ENCODE measurements at places on chromosomes 6 and 20.

GRCh38 chr6:122238861-122239260 is 160.6 kb upstream of the HSF2 start:
- no peak overlapping the region for H3K4me3 ChIP-seq
- H3K36me3 ChIP-seq, result no peaks in the 10 kb centered on the region
- H3K27me3 ChIP-seq, result no peaks in the 10 kb centered on the region
- no peak for DNase-seq
- H3K27ac ChIP-seq, result no peak overlapping the region

DNA sequence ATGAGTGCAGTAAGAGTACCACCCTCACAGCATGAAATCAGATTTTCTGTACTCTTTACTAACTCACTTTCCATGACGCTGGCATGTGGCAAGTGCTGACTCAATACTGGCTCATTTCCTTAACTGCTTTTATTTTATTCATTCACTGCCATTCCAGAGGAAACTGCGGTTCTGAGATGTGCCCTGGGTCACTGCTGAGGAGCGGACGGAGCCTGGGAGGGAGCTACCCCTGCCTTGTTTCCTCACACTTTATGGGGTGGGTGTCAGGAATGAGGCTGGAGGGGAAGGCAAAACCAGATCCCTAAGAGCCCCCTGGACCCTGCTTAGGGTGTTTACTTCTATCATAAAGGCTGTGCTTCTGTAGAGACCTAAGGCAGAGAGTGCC is 14.4 kb downstream of the NT5E start:
- peaks cover 32% of the 10 kb centered on the region for H3K36me3 ChIP-seq
- peaks cover 76% of the 10 kb centered on the region for H3K4me1 ChIP-seq
- H3K27me3 ChIP-seq, result no peaks in the 10 kb centered on the region

- no peak overlapping the region for H3K4me3 ChIP-seq
- no peak for DNase-seq
- H3K27me3 ChIP-seq, result no peaks in the 10 kb centered on the region
- H3K4me1 ChIP-seq, result no peaks in the 10 kb centered on the region
- no peak overlapping the region for H3K27ac ChIP-seq
- no peaks in the 10 kb centered on the region for H3K36me3 ChIP-seq
These were observed 77.0 kb downstream of the RNF144B start for GRCh38 chr6:18464176-18464575.

GRCh38 chr20:19493794-19494495 is 264.1 kb upstream of the RIN2 start:
- H3K4me3 ChIP-seq, result no peak overlapping the region
- peaks cover 13% of the 10 kb centered on the region for H3K27me3 ChIP-seq
- H3K4me1 ChIP-seq, result no peaks in the 10 kb centered on the region
- H3K36me3 ChIP-seq, result no peaks in the 10 kb centered on the region

- no peak overlapping the region for H3K27ac ChIP-seq
- no peak overlapping the region for H3K4me3 ChIP-seq
- no peaks in the 10 kb centered on the region for H3K27me3 ChIP-seq
- DNase-seq, result no peak
- H3K4me1 ChIP-seq, result peaks cover 29% of the 10 kb centered on the region
These were observed 72.2 kb downstream of the SGK1 start for GRCh38 chr6:134245706-134246105.

GRCh38 chr6:28251661-28252008 is 434 bp downstream of the ZKSCAN4 start:
- peaks cover 10% of the 10 kb centered on the region for H3K4me1 ChIP-seq
- peak overlapping the region; percentile 64 for H3K27ac ChIP-seq
- peaks cover 16% of the 10 kb centered on the region for H3K36me3 ChIP-seq
- H3K4me3 ChIP-seq, result peak overlapping the region; percentile 100

DNA sequence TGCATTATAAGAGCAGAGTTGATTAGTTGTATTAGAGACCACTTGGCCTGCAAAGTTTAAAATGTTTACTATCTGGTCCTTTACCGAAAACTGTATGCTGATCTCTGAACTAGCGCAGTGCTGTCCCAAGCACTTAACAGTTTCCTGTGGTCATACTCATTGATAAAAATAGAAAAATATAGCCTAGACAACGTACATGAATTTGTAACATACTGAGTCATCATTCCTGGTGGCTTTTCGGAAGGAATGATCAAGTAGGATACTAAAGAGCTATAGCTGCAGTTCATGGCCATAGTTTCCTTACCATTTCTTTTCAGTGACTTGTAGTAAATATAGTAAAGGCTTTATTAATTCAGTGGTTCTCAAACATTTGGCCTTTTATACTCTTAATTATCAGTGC is 18.4 kb downstream of the TTK start:
- no peaks in the 10 kb centered on the region for H3K27me3 ChIP-seq
- H3K27ac ChIP-seq, result no peak overlapping the region

DNA sequence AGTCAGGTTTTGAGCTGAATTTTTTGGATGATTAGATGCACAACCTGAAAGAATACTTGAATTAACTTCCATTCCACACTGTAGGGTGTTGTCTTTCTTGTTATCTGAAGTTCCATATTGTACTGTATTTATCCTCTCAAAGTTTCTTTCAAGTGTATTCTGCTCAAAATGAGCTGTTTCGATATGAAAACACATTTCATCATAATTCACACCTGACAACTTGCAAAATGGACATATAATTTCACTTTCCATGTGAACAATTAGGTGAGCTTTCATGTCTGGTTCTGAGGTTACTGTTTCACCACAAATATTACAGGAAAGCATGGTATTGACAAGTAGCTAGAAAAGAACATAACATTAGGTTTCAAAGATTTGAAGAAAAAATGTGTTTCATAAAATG is 1.7 kb downstream of the ZUP1 start:
- H3K4me3 ChIP-seq, result peak overlapping the region; percentile 90
- H3K27me3 ChIP-seq, result no peaks in the 10 kb centered on the region
- H3K4me1 ChIP-seq, result peaks cover 36% of the 10 kb centered on the region
- no peak for DNase-seq

DNA sequence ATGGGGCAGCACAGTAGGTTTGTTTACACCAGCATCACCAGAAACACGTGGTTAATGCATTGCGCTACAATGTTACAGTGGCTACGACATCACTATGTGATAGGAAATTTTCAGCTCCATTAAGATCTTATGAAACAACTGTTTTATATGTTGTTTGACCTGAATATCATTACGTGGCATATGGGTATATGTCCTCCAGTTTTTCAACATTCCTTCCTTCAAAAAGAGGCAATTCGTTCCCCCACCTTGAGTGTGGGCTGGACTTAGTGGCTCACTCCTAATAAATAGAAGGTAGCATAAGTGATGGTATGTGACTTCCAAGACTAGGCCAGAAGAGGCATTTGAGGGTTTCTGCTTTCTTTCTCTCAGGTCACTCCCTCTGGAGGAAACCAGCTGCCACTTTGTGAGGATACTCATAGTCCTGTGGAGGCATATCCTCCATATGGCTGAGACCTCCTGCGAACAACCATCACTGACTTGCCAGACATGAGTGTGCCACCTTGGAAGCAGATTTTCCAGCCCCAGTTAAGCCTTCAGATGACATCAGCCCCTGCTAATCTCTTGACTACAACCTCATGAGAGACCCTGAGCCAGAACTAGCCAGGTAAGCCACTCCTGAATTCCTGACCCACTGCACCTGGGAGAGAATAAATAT is 2.3 kb upstream of the TRAM2 start:
- no peak overlapping the region for H3K27ac ChIP-seq
- H3K36me3 ChIP-seq, result peaks cover 17% of the 10 kb centered on the region
- H3K4me3 ChIP-seq, result no peak overlapping the region
- peaks cover 22% of the 10 kb centered on the region for H3K4me1 ChIP-seq

- H3K27me3 ChIP-seq, result no peaks in the 10 kb centered on the region
- H3K4me1 ChIP-seq, result no peaks in the 10 kb centered on the region
- DNase-seq, result no peak
- H3K4me3 ChIP-seq, result no peak overlapping the region
- no peak overlapping the region for H3K27ac ChIP-seq
These were observed 98.0 kb upstream of the FAM8A1 start for GRCh38 chr6:17501982-17502704.

DNA sequence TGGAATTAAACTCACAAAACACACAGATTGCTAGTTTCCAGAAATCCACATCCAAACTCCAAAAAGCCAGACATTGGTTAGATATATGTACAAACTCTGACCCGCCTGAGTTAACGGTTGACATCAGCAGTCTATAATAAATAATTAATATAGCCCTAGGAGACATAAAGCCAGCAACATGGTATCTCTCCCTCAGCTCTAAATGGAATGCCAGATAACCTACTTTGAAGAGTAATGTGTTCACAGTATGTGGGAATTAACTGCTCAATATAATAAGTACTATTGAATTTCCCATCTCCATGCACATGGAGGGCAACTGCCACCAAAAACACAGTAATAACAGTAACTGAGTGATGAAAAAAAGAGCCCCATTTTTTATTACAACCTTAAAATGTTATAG is 383.2 kb downstream of the CD83 start:
- no peaks in the 10 kb centered on the region for H3K27me3 ChIP-seq
- H3K4me1 ChIP-seq, result peaks cover 18% of the 10 kb centered on the region

DNA sequence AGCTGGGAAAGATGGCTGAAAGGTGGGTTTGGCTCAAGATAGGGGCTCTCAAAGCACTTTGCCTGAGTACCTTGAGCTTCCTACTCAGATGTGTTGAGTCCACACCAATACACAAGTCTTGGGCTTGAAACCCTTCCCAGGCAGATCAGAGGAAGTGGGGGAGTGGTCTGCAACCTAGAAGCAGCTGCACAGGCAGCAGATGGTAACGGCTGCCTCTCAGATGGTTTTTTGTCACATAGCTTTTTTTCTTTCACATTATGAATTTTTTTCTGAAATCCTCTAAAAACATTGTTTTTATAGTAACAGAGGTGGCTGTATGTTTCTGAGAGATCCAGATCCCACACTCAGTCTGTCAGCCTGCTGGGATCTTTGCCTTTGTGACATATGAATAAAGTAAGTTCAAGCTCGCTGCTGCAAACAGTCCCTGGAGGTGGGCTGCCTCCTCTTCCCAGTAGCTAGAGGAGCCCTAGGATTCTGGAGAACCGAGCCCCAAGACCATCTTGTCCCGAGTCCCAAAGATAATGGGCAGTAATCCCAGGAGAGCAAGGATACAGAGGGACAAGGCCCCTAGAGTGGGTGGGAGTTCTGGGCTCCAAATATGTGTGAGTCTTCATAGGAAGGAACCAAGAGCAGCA is 97.1 kb upstream of the TOP1 start:
- no peaks in the 10 kb centered on the region for H3K36me3 ChIP-seq
- H3K27me3 ChIP-seq, result peaks cover 65% of the 10 kb centered on the region
- H3K27ac ChIP-seq, result no peak overlapping the region
- no peak for DNase-seq
- H3K4me3 ChIP-seq, result no peak overlapping the region

- no peaks in the 10 kb centered on the region for H3K36me3 ChIP-seq
- H3K27ac ChIP-seq, result no peak overlapping the region
- no peaks in the 10 kb centered on the region for H3K4me1 ChIP-seq
- H3K27me3 ChIP-seq, result no peaks in the 10 kb centered on the region
- no peak for DNase-seq
- no peak overlapping the region for H3K4me3 ChIP-seq
These were observed 52.3 kb downstream of the SLC22A3 start for GRCh38 chr6:160400446-160400845.

GRCh38 chr6:32047539-32047854 is 9.3 kb downstream of the CYP21A2 start:
- peaks cover 16% of the 10 kb centered on the region for H3K4me1 ChIP-seq
- no peak for DNase-seq
- peaks cover 27% of the 10 kb centered on the region for H3K27me3 ChIP-seq
- no peak overlapping the region for H3K4me3 ChIP-seq
- H3K27ac ChIP-seq, result no peak overlapping the region

DNA sequence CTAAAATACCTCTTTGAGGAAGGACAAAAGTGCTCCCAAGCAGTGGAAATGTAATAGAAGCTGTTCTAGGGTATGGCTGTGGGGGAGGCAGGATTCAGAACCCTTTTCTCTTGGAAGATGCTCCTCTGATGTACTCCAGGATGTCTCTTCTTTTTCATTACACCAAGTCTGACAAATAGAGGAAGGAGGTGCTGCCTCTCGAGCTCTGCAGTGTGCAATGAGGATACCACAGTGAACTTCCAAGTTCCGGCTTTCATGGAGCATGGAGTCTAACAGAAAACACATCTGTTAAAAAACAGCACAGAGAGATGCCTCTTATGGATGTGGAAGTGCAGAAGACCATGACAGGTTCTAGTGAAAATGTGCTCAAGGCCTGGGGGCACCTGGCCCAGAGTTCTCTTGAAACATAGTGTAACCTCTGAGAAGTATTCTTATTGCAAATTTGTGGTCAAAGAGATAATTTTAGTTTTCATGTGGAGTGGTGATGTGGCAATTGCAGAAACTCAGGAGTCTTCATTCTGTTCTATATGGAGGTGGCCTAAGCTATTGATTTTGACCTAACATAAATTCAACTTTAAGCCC is 362.0 kb upstream of the CITED2 start:
- H3K4me3 ChIP-seq, result no peak overlapping the region
- H3K27ac ChIP-seq, result no peak overlapping the region
- H3K4me1 ChIP-seq, result peaks cover 16% of the 10 kb centered on the region
- H3K27me3 ChIP-seq, result no peaks in the 10 kb centered on the region

GRCh38 chr6:124567401-124567800 is 394.8 kb upstream of the RNF217 start:
- H3K27me3 ChIP-seq, result no peaks in the 10 kb centered on the region
- H3K36me3 ChIP-seq, result no peaks in the 10 kb centered on the region
- H3K4me3 ChIP-seq, result no peak overlapping the region
- H3K4me1 ChIP-seq, result no peaks in the 10 kb centered on the region
- no peak for DNase-seq

GRCh38 chr20:33644313-33645071 is 17.6 kb upstream of the C20orf144 start:
- H3K27ac ChIP-seq, result no peak overlapping the region
- no peak overlapping the region for H3K4me3 ChIP-seq
- H3K4me1 ChIP-seq, result no peaks in the 10 kb centered on the region
- H3K36me3 ChIP-seq, result peaks cover 27% of the 10 kb centered on the region

GRCh38 chr6:3843379-3844096 is 5.6 kb upstream of the FAM50B start:
- no peak overlapping the region for H3K27ac ChIP-seq
- H3K4me3 ChIP-seq, result no peak overlapping the region
- DNase-seq, result no peak
- H3K4me1 ChIP-seq, result peaks cover 23% of the 10 kb centered on the region
- H3K27me3 ChIP-seq, result no peaks in the 10 kb centered on the region

GRCh38 chr6:155186052-155186658 is 77.7 kb upstream of the CLDN20 start:
- no peak for DNase-seq
- no peak overlapping the region for H3K27ac ChIP-seq
- H3K36me3 ChIP-seq, result no peaks in the 10 kb centered on the region
- H3K27me3 ChIP-seq, result no peaks in the 10 kb centered on the region
- H3K4me3 ChIP-seq, result no peak overlapping the region

DNA sequence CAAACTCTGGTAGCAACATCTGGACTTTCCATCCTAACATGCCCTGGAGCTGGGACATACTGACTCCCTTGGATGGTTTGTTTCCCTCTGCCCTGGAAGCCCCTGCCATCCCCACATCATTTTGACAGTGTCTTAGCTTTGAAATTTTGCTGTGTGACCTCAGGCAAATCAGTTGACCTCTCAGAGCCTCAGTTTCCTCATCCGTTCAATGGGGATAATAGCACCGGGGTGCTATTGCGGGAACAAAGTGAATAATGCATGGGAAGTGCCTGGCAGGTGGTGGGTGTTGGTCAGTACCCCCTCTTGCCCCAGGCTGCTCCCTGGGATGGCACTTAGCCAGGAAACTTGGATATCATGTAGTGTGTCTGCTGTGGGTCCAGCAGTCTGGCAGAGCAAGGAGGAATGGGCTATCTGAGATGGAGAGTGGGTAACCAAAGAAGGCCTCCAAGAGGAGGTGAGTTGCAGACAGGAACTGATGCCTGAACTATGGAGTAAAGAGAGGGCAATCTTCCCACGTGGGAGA is 88.6 kb downstream of the MRPL14 start:
- peaks cover 8% of the 10 kb centered on the region for H3K36me3 ChIP-seq
- H3K27me3 ChIP-seq, result no peaks in the 10 kb centered on the region
- no peak overlapping the region for H3K4me3 ChIP-seq

- H3K36me3 ChIP-seq, result no peaks in the 10 kb centered on the region
- H3K27ac ChIP-seq, result peak overlapping the region; percentile 77
- H3K27me3 ChIP-seq, result no peaks in the 10 kb centered on the region
- H3K4me3 ChIP-seq, result peak overlapping the region; percentile 40
These were observed 14.3 kb downstream of the ID4 start for GRCh38 chr6:19851241-19852089.

All from Calu3 (cell line).